ENCODE measurements at places on chromosomes 7 and 10. TPM values are rescaled to one million over a fixed set of nuclear protein-coding genes. Genes with fewer than 3 reads are reported as not detected.

Gene PKD2L1
- polyA plus RNA-seq, result not detected

Gene C7orf33
- polyA plus RNA-seq, result not detected

Gene UPK3B
- polyA plus RNA-seq, result 7.5 TPM

Gene HIBADH
- polyA plus RNA-seq, result 29.5 TPM

Gene WNT2
- not detected for polyA plus RNA-seq

Gene DGKI
- polyA plus RNA-seq, result 0.01 TPM

Gene PALD1
- polyA plus RNA-seq, result 0.72 TPM

Gene SAP25
- 0.21 TPM for polyA plus RNA-seq
